ENCODE measurements at places on chromosomes 4 and X.

DNA sequence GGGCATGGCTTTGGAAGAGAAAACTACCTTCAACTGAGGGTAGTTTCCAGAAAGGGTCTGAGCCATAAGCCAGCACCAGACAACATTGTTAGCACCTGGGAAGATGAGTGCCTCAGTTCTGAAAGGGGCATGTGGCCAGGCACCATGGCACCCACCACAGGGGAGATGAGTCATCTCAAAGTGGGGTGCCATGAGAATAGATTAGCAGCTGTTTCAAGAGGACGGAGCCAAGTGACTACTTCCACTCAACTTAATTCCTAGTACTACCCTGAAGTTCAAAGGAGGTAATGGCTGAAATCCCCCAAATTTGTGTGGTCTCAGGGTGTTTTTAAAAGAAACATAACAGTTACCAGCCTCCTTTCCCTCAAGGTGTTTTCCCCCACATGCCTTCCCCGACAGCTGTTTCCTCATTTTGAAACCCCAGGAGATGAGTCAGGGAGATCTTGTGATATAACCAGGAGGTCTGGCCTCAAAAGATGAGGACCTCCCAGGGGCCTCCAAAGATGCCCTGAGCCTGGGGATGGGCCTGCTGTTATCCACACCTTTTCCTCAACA lies 27.8 kb upstream of the FTHL17 start:
- no peaks in the 10 kb centered on the region for H3K36me3 ChIP-seq
- DNase-seq: no peak
- H3K27me3 ChIP-seq: no peaks in the 10 kb centered on the region
- no peak overlapping the region for H3K4me3 ChIP-seq
- no peak overlapping the region for H3K27ac ChIP-seq

DNA sequence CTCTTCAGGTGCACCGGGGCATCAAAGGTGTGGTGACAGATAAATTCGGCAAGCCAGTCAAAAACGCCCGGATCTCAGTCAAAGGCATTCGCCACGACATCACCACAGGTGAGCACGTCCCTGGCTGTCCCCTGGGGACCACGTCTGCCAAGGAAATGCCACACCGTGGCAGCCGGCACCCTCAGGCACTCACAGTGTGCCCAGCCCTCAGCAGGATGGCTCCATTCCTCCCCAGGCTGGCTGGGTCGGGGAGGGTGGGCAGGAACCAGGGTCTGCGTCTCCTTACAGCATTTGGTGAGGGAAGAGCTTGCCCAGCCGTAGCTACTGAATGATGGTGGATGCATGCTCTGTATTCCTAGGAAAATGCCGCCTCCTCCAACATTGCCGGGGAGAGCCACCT lies 25.9 kb downstream of the CPZ start:
- no peak overlapping the region for H3K27ac ChIP-seq
- no peaks in the 10 kb centered on the region for H3K4me1 ChIP-seq
- H3K27me3 ChIP-seq: no peaks in the 10 kb centered on the region

GRCh38 chrX:40298572-40299479 lies 201.1 kb upstream of the BCOR start:
- H3K4me3 ChIP-seq: no peak overlapping the region
- DNase-seq: no peak
- H3K36me3 ChIP-seq: no peaks in the 10 kb centered on the region
- H3K27me3 ChIP-seq: no peaks in the 10 kb centered on the region
- no peaks in the 10 kb centered on the region for H3K4me1 ChIP-seq

- no peaks in the 10 kb centered on the region for H3K36me3 ChIP-seq
- no peak overlapping the region for H3K4me3 ChIP-seq
- no peak for DNase-seq
- no peak overlapping the region for H3K27ac ChIP-seq
- no peaks in the 10 kb centered on the region for H3K4me1 ChIP-seq
- H3K27me3 ChIP-seq: no peaks in the 10 kb centered on the region
Observed at GRCh38 chr4:118226311-118227010, 126.3 kb downstream of the PRSS12 start.

DNA sequence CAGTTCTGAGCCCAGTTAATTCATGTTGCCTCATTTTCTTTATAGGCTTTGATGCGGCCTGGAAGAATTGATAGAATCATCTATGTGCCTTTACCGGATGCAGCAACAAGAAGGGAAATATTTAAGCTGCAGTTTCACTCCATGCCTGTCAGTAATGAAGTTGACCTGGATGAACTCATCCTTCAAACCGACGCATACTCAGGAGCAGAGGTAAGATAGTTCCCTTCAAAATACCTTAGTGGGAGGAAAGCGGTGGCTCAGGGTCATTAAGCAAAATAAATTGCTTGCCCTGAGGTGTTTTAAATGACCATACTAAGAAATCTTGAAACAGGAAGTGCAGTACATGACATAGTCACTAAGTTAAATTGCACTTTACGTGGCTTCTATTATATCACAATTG lies 140.6 kb upstream of the SPRY1 start:
- H3K4me3 ChIP-seq: no peak overlapping the region
- H3K36me3 ChIP-seq: no peaks in the 10 kb centered on the region
- DNase-seq: no peak
- no peak overlapping the region for H3K27ac ChIP-seq

DNA sequence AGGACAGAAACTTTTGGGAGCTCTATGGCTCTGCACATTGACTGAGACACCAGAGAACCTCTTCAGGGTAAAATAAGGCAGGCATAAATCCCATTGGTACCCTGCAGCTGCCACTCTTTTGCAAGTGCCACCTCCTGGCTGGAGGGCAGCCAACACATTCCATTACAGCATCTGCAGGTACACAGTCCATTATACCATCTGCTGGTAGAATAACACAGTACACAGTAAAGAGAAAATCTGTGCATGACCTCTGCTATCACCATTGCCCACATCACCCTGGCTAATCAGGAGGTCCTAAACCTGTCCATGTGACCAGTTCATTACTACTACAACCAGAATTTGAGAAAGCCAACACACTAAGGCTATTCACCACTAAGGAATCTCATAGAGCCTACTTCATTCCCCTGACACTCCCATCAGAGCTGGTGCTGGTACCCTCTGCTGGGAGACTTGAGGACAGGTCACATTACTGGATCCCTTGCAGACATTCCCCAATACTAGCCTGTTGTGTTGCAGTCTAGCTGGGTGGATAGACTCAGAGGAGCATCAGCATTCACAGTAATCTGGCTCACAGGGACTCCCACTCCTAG lies 176.2 kb upstream of the TACR3 start:
- no peak overlapping the region for H3K27ac ChIP-seq
- H3K4me1 ChIP-seq: no peaks in the 10 kb centered on the region
- no peaks in the 10 kb centered on the region for H3K27me3 ChIP-seq
- no peaks in the 10 kb centered on the region for H3K36me3 ChIP-seq
- no peak for DNase-seq

DNA sequence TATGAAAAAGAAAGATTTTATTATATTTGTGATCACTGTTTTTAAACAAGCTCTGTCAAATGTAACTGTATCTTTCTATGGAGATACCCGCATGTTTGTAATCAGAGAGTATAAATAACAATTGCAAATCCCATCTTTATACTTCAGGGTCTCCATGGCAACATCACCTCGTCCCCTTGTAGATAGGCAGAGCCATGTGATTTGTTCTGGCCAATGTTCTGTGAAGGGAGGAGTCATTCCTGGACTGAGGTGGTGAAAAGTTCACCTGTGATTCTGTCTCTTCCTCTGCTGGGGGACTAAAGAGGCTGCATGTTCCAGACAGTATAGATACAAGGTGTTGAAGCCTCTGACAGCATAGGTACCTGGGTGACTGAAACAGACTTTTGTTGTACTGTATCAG lies 45.6 kb upstream of the MED14 start:
- no peaks in the 10 kb centered on the region for H3K36me3 ChIP-seq
- no peak overlapping the region for H3K27ac ChIP-seq
- no peak for DNase-seq
- peaks cover 17% of the 10 kb centered on the region for H3K4me1 ChIP-seq

- no peak overlapping the region for H3K27ac ChIP-seq
- H3K36me3 ChIP-seq: no peaks in the 10 kb centered on the region
- no peaks in the 10 kb centered on the region for H3K4me1 ChIP-seq
- no peaks in the 10 kb centered on the region for H3K27me3 ChIP-seq
- DNase-seq: no peak
Observed at GRCh38 chrX:45198301-45198700, 2.4 kb downstream of the DIPK2B start.

- H3K4me1 ChIP-seq: peaks cover 38% of the 10 kb centered on the region
- peak within 1 kb of the TSS; percentile 86 for H3K27ac ChIP-seq
- H3K4me3 ChIP-seq: peak within 1 kb of the TSS; percentile 57
- no peaks in the 10 kb centered on the region for H3K36me3 ChIP-seq
- peak; percentile 77 for DNase-seq
- H3K27me3 ChIP-seq: no peaks in the 10 kb centered on the region
Observed at GRCh38 chr4:2792711-2793585, at the start of gene SH3BP2. TSS of gene SH3BP2 (plus strand) at chr4:2793085. CDS start at chr4:2820618, 27,533 bp downstream.

DNA sequence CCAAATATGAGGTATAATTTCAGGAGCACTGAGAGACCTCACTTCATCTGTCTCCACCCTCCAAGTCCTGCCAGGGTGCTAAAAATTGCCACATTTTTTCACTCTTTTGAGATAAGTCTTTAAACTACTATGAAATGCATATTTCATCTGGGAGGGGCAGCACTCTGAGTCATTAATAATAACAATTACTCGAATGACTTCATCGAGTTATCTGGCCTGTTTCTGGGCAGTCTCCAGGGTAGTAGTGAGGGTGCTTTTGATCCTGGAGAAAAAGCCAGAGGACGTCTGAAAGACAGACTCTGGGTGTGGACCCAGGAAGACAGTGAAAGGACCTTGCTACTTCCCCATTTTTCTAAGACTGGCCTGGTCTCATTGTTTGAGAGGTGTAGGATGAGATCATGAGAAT lies 42.3 kb upstream of the SRD5A3 start:
- H3K27me3 ChIP-seq: no peaks in the 10 kb centered on the region
- peaks cover 12% of the 10 kb centered on the region for H3K4me1 ChIP-seq
- H3K27ac ChIP-seq: peak overlapping the region; percentile 61

Measured in RWPE2 (cell line).